NCI-H2171 treated with DMSO at 0.1 percent for 48 hours (cell line): ENCODE measurements at places on chromosomes 6 and 20.

GRCh38 chr20:34246126-34246626 is 5.0 kb downstream of the ASIP start:
- no peak for DNase-seq

GRCh38 chr20:9532069-9532838 is 17.9 kb downstream of the LAMP5 start:
- no peak for DNase-seq

DNA sequence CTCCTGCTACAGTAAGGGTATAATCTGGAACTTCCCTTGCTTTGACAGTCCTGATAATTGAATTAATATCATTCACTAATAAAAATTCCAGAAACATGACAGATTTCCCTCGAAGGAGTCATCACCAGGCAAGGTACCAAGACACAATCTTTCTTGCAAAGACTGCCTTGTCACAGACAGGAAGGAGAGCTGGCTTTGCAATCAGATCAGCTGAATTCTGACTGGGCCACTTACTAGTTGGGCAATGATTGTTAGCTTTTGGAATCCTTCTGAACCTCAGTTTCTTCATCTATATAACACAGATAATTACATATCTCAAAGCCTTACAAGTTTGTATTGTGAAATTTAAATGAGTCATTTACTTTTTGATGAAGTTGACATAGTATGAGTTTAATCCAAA is 344.2 kb downstream of the RFPL4B start:
- peak; percentile 6 for DNase-seq

DNA sequence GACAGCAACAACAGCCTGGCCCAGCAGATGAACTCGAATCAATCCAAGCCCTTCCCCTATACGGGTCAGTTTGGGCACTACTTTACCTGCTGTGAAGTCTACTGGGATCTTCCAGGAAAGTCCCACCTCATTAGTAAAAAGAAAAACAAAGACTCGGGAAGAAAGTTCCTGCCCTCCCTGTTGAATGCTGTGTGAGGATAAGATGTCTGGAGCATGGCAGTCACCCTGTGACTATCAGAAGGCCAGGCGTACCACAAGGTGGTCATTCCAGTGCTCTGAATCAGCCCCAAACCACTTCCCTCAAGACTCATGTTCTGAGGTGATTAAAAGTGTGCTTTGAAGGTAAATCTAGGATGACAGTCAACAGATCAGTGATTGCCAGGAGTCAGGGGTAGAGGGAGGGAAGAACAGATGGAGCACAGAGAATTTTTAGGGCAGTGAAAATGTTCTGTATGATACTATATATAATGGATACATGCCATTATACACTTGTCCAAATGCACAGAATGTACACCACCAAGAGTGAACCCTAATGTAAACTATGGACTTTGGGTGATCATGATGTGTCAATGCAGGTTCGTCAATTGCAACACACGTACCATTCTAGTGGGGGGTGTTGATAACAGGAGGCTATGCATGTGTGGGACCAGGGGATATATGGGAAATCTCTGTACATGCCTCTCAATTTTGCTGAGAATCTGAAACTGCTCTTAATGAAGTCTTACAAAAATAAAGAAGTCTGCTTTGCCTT is 14.7 kb downstream of the FKBP1A start:
- DNase-seq, result no peak

- DNase-seq, result no peak
Observed at GRCh38 chr6:14595751-14596150, 478.2 kb downstream of the CD83 start.

GRCh38 chr6:116330511-116330910 is 40.2 kb upstream of the DSE start:
- no peak for DNase-seq

GRCh38 chr6:9540534-9541126 is 874.2 kb downstream of the TFAP2A start:
- DNase-seq, result peak; percentile 15

DNA sequence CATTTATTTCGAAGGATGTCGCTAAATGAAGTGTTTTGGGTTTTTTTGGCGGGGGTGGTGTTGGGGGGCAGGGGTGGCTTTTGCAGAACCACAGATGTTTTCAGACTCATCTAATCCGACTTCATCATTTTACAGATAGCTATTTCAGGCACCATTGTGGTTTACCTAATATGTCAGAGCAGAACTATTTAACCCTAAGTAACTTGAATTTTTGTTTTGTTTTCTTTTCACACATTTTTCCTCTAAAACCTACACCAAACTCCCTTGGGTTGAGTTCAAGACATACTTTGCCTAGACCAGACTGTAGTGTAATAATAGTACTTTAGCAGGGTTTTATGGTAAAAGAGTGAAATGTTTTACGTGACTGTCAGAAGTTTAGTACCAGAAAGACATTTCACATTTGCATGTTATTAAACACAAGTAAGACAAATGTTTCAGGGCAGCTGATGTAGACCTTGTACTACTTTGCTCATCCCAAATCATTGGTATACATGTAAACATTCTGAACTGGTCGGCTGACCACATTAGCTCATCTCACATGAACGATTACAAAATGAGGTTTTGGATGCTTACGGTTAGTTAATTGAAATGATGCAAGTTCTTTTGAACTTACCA is 37.7 kb downstream of the MAP3K4 start:
- no peak for DNase-seq

DNA sequence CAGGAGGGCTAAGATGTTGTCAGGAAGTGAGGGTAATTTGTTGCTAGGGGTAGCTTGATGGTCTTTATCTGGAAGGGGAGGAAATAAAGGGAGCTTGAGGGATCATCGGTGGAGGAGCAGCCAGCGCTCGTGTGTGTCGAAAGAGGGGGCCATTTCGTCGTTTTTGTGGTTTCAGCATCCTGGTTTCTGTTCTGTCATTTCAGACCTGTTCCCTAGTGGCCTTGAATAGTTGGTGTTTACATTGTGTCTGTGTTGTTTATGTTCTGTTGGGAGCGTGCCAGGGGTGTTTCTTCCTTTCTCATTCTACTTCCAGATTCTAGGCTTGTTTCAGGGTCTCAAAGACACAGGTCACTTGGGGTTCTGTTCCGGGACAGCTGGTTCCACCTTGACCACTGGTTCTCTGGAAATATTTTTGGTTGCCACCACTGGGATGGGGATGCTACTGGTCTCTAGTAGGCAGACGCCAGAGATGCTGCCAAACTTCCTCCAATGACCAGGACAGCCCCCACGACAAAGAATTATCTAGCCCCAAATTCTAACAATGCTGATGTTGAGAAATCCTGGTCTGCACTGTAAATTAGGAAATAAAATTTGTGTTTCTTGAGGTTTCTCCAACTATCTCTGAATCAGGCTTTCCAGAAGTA is 113.9 kb upstream of the NAA20 start:
- DNase-seq, result no peak

DNA sequence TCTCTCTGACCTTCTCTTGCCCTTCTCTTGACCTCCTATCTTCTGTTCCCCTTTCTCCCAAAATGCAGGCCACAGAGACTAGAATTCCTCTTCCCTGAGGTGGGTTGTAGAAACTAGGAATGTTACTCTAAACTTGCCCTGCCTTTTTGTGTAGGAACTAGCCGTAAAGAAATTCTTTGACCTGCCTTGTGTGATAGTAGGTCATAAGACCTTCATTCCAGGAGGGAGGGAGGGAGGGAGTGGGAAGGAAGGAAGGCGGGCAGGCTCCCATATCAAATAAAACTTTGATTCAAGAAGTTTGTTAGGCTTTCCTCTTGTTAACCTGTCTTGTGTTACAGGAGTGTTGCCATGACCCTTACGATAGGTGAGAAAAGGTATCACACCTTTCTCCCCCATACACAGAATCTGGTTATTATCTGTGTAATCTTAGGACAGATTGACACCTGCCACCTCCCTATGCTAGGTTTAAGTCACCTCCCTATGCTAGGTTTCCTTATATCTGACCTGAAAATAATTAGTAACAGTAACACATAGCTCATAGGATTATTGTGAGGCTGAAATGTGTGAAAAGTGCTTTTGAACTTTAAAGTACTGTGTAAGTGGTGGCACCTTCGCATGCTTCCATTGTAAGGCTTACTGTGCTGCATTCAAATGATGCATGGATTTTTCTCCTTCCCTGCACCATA is 32.6 kb upstream of the FUCA2 start:
- no peak for DNase-seq

GRCh38 chr6:11224252-11224965 is 8.1 kb downstream of the NEDD9 start:
- DNase-seq, result no peak

DNA sequence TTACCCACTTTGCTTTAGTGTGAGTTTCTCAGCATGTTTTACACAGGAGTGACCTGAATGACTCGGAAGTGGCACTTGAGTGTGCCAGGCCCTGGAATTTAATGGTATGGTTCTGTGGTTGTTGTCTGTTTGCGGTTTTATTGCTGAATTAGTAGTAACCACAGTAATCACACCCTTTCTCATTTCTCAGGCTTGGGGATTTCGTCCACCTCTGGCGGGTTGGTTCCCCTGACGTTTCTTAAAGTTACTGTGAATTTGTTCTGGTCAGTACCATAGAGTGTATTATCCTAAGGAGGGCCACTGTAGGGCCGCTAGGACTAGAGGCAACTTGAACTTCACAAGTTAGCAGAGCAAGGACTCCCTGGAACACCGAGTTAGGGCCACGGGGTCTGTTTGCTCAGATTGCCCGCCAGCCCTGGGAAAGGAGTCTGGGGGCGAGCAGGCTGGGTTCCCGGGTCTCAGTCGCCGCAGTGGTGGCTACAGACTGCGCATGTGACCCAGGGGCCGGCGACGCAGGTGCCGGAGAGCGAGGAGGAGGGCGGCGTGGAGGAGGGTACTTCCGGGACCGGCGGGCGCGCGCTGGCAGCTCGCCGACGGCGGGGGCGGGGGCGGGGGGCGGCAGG is 546 bp upstream of the KLHL32 start:
- peak; percentile 31 for DNase-seq

DNA sequence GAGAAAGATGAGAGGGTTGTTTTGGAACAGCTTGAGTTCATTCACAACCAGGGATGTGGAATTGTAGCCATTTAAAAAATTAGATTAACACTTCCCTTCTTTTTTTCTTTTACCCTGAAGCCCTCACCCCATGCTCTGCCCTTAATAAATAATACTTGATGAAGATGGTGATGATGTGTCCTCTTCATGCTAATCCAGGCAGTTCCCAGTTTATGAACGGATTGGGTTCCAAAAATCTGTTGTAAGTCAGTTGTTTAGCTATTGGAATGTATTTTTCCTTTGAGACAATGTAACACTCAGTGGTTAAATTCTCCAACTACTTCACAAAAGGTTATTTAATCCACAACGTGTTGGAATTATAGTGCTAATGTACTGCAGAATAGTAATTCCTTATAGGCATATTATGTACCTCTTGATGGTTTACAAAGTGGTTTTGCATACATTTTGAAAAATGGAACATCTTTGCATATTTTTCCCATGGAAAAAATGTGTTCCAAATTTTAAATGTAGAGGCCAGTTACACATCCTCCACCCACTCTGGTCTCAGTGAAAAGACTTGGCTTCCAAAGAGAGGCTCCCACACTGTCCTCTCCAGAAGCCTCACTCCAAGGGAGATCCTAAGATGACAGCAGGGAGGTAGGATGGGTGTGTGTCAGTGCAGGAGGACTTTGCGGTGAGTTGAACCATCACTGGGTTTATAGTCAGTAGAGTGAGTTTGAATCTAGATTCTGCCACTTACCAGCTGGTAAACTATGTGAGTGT is 45.8 kb upstream of the CEP162 start:
- DNase-seq, result no peak

DNA sequence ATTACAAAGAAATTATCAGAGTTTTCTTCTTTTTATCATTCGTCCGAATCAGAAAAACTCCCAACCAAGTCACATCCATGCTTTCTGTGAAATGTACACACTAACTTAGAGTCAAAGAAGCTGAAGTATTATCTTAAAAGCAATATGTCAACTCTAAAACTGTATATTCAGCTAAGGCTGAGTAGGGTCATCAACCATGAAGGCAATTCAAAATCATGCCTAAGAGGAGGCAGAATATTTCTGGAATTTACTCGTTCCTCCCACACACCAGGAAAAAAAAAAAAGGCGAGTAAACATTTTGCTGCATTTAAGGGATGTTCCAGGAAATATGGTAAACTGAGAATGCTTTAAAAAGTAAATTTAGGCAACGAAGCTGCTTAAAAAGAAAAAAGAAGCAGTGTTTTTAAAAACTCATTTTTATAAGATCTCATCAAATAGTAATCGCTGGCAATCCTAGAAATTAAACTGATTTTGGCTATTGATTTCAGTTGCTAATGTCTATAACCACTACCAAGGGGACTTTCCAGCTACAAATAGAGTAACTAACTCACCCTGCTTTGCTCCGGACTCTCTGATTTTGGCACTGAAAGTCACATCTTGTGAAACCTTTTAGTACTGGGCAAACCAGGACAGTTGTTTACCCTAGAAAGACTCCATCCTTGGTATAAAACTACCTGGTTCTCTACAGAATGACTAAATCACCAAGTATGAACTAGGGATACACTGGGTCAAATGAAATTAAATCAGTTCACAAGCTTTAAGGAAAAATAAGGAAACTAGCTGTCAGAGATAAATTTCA is 82.8 kb downstream of the MBOAT1 start:
- no peak for DNase-seq

- DNase-seq, result no peak
Observed at GRCh38 chr6:106927531-106928398, 46.8 kb downstream of the CD24 start.

DNA sequence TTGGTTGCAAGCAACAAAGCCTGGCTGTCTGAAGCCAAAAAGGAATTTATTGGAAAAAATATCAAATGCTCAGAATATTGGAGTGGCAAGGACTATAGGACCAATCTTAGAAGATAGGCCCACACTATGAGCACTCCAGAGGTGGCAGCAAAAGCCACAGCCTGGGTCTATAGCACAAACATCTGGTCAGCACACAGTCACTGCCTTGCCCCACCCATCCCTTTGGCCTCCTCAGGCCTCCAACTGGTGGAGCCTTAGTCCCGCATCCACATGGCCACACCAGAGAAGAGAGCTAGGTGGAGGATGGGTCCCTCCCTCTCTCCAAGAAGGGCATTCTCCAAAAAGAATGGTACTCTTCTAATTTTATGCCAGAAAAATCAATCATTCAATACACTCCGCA is 14.0 kb downstream of the NUDT3 start:
- DNase-seq, result no peak

DNA sequence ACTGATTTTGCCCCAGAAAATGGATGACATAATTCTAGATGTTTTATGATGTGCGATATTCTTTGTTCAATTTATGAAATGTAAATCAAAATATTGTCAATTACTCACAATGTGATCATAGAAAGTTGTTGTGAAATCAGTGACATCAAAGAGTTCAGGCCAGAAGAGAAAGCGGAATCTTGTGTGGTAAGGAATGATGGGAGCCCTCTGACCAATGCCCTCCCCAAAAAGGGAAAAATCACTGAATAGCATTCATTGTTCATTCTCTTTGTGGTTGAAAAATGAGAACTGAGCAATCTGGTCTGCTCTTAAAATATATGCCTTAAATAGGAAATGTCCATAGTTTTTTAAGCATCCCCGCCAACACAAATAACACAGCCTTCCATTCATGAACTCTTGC is 247.1 kb upstream of the GRIK2 start:
- no peak for DNase-seq

GRCh38 chr6:26284537-26285142 is 80.4 kb upstream of the BTN3A2 start:
- peak; percentile 73 for DNase-seq
